ENCODE measurements at places on chromosomes 1 and 21.

DNA sequence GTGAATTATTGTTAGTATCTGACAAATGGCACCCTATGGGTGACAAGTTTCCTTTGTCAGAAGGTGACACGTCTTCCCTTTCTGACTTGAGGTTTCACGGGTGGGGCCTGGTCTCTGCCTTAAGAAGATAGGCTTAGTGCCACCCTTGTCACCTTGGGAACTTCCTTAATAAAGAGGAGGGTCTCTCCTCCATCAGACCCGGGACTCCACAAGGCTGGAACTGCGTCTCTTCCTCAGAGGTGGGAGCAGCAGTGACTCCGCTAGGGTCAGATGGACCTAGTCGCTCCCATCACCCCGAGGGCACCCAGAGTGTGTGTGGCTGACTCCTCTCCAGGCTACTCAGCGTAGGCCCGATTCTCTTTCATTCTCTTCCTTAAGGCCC is 774 bp upstream of the WDTC1 start:
- no peak for DNase-seq

- peak; percentile 77 for DNase-seq
Observed at GRCh38 chr1:155139895-155140629, at the start of gene DPM3. TSS of gene DPM3 (minus strand) at chr1:155140531. CDS start at chr1:155140240, 291 bp downstream.

GRCh38 chr1:58909914-58910681 is 126.3 kb upstream of the JUN start:
- no peak for DNase-seq

DNA sequence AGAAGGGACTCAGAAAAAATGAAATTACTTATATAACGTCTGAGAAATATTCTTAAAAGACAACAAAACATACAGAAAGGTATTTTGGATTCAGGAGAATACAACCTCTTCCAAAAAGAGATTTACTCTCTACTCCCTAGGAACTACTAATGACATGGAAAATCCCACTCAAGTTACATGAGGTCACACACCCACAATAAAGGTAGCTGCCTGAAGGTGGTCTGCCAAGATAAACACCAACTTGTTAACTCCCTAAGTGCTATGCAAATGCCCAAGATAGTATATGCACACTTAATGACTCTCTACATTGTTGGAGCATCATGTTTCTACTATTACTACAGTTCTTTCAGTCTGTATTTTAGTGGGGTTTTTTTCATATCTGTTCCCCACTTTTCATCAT is 26.5 kb downstream of the RERE start:
- no peak for DNase-seq

DNA sequence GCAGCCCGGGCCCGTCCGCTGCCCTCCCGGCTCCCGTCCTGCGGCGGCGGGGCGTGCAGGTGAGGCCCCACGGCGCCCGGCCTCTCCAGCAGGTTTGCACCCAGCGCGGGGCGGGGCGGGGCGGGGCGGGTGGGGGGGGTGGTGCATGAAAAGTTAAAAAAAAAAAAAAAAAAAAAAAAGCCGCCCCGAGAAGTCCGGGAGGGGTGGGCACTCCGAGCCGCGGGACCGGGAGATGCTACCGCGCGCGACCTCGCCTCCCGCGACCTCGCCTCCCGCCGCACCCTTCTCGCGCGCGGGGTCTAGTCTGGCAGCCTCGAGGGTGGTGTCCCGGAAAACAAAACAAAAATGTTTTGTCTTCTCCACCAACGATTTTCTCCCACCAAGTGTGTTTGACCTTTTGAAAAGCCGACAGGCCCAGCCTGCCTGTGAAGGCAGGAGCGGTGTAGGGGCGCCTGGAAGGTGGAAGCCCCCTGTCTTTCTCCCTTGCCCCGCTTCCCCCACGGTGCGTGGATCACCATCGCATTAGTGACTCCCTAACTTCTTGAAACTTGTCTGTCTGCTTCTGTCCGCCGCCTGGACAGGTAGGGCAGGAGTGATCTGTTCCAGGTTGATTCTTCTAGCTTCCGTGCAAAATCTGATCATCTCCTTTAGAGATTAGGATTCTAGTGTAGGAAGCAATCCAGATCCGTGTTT is 569 bp downstream of the RCAN3 start:
- no peak for DNase-seq

- no peak for DNase-seq
Observed at GRCh38 chr1:240998441-240999015, 358.5 kb downstream of the RGS7 start.

DNA sequence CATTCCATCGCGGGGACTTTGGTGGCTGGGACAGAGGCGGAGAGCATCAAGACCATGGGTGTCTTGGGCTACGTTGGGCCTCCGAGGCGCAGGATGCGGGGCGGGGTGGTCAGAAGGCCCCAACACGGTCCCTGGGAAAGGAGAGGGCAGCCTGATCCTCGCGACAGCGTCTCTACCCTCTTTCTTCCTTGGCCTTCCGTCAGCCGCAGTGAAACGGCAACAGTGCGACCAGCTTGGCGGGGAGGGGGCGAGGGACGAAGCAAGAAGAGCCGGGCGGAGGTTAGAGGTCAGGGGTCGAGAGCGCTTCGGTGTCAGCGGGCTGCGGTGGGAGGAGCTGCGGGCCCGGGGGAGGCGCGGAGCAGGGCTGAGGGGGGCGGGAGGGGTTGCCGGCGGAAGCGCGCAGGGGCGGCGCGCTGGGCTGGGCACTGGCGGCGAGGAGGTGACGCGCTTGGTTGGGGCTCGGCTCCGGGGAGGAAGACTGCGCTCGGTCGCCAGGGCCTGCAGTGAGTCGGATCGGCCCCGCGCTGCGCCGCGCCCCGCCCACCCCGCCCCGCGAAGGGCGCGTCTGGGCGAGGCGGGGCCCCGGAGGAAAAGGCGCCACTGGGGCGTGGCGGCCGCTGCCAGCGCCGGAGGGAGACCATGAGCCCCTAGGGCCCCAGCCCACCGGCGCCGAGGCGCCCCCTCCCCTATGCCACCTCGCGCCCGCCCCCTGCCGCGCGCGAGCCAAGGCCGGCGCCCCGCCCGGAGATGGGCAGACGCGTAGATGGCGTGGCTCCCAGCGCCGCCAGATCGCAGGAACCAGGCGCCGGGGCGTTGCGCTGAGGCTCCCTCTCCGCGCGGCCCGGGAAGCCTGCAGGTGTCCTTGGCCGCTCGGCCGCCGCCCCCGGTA is at the start of gene KCNC4:
Gene KCNC4, plus strand, starts transcription at position 600 of the 889 bp plus-strand sequence. CDS start 1,186 bp downstream, outside the sequence.
- DNase-seq = peak; percentile 61

DNA sequence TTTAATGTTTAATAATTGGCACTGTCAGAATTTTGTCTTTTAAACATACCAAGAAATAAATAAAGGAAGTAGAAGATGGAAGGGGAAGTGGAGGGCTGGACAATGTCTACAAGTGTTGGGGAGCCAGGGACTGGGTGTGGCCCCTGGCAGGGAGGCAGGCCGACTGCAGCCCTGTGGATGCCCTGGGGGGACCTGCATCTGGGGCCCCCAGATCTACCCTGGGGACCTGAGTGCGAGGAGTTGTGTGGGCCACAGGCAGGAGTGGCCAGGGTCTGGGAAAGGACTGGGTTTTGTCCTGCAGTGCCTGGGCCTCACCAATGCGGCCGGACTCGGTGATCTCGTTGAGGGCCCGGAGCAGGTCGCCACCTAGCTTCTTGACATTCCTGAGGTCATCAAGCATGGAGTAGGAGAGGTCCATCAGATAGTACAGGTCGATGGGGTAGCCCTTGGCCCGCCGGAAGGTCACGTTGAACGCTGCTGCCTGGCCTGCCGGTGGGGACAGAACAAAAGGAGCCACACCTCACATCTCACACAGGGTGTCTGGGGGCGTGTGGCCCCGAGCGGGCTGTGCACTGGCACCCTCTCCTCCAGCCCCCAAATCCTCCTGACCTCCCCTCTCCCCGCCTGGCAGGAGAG is 17.5 kb downstream of the ITGB2 start:
- DNase-seq = no peak

DNA sequence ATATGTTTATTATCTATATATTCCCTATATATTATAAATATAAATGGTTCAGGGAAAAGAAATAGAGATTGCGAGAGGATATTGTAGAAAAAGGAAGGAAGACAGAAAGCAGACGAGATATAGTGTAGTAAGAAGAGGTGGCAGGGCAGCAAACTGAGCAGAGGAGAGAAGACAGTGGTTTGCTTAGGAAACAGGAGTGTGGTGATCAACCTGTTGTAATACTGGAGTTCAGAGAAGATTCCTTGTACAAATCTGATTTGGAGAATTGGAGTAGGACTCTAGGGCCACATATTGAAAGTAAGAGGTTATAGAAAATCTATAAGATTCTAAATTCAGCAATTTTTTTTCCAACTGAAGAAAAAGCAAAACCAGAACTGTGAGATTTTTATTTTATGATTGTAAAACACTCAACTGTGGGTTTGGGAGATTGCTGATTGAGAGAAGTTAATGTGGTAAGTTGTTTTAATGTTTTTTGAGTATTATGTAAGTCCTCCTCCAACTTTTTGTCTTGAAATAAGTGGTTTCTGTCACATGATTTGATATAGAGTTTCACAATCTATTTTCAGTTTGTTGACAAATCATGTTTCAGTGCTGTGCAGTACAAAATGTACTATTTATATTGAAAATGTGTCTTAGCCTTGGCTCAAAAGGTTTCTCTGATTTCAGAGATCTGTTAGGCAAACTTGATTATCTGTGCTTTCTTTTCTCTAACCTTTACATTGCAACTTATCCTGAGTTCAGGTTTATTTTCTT is 9.6 kb upstream of the AMY2B start:
- no peak for DNase-seq

- DNase-seq = peak; percentile 65
Observed at GRCh38 chr1:7975212-7975865, 13.8 kb downstream of the PARK7 start.

DNA sequence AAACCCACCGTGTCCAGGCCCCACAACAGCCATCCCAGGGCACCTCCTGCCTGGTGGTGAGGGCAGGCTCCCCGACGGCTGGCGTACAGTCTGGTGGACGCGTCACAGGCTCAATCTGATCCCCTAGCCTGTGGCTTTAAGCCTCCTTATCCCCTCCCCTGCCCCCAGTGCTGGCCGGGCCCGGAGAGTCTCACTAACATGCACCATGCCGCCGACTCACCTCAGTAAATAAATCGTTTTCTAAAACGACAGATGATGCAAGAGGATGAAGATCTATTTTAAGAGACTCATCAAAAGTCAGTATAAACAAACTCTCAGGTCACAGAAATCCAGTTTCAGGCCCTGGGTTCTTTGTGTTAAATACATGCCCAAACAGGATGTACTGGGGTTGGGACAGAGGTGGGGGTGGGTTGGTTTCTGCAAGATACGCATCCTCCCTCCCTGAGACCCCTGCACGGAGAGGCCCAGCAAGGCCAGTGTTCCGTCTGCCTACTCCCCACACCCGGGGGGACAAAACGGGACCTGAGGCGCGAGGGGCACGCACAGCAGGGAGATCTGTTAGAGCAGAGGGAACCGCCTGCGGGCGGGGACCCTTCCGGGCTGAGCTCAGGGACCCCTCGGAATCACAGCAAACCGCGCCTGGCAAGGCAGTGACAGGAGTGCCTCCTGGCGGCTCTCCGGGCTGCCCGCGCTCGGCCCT is 3.1 kb downstream of the PANK4 start:
- no peak for DNase-seq

GRCh38 chr1:247175458-247175857 is 3.6 kb upstream of the ZNF124 start:
- no peak for DNase-seq

Data from fibroblast of skin of scalp (primary cell).